ENCODE measurements at places on chromosomes 4 and X.

DNA sequence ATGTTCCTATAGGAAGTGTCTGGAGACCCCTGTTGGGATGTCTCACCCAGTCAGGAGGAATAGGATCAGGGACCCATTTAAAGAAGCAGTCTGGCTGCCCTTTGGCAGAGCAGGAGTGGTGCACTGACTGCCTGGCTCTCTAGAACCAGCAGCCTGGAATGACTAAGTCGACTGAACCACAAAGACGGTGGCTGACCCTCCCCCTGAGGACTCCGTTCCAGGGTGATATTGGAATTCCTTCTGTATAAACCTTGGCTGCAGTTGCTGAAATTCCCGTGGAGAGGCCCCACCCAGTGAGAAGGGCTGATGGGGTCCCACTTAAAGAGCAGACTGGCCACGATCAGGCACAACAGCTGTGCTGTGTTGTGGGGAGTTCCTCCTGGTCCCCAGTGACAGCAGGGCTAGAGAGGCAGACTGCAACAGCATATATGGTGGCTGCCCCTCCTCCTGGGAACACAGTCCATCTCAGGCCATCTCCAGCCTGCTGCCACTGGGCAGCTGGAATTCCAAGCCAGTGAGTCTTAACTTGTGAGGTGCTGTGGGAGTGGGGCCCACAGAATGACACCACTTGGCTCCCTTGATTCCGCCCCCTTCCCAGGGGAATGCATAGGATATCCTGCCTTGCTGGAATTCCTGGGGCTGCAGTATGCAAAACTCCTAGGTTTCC lies 41.8 kb upstream of the RLIM start:
- no peak for DNase-seq

- no peak for DNase-seq
Observed at GRCh38 chr4:120850018-120850599, 72.4 kb downstream of the PRDM5 start.

DNA sequence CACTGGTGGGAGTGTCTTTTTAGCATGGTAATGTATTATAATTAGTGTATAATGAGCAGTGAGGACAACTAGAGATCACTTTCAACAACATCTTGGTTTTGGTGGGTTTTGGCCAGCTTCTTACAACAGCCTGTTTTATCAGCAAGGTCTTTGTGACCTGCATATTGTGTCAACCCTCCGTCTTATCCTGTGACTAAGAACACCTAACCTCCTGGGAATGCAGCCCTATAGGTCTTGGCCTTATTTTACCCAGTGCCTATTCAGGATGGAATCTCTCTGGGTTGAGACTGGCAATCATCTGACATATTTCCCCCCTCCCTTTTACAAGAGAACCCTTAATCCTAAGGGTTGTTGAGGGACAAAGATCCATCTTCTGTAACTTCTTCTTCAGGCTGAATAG lies 21.9 kb upstream of the ADH4 start:
- DNase-seq = no peak

DNA sequence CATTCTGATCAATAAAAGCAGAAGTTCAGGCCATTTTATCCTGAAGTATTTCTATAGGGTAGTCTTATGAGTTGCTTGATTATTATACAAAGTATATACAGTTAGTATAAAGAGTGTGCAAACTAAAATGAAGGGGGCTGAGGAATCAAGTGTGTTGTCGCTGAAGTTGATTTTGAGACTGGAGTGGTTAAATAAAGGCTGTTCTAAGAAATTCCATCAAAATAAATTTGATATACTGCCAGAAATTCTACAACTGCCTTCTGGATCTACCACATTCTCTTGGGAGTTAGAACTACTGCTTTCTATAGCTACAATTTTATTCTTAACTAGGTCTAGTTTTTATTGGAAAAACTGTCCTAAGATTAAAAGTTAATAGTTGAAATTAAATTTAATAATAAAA lies 12.4 kb downstream of the EDNRA start:
- no peak for DNase-seq

DNA sequence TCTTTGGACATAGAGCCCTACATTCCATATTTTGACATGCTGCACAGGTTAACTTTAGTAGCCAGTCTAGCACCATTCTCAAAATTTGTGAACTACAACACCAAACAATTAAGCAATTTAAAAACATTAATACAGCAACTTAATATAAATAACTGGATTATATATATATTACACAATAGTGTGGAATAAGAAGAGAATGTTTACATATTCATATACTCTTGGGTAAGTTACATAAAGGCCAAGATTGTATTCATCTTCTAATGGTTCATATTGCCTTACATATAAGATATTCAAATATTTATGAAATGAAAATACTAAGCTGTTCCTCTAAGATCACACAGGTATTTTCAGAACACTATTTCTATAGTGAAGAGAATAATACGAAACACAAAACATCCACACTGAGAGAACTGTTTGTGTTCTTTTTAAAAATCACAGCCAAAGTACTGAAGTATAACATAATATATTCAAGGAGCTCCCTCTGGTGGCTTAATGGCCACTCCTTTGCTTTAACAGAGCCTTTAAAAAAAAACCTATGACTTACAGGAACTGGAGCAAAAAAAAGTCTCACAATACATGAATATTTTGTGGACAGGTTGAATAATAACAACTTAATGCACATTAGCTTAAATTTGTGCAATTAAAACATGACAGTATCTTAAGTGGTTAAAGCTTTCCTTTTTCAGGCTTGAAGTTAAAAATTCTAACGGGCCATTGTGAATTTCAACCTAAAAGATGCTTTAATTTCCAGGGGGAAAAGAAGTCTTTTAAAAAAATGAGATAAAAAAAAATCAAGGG lies 46.2 kb downstream of the NEK1 start:
- DNase-seq = peak; percentile 50

DNA sequence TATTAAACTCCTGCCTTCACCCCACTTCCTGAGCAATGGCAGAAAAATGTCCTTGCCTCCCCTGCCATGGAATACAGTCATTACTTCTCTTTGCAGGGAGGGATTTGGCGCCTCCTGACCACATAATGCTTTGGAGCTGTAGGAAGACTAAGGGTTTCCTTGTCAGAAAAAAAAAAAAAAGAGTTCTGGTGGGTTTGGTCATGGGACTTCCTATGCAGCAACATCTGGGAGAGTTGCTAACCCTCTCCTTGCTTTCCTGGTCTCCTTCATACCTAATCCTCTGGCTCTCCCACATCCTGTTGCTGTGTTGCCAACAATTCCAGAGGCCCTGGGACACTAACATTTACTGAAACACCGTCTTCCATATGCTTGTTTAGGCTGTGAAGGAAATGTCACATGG lies 75.1 kb upstream of the MBNL3 start:
- no peak for DNase-seq

DNA sequence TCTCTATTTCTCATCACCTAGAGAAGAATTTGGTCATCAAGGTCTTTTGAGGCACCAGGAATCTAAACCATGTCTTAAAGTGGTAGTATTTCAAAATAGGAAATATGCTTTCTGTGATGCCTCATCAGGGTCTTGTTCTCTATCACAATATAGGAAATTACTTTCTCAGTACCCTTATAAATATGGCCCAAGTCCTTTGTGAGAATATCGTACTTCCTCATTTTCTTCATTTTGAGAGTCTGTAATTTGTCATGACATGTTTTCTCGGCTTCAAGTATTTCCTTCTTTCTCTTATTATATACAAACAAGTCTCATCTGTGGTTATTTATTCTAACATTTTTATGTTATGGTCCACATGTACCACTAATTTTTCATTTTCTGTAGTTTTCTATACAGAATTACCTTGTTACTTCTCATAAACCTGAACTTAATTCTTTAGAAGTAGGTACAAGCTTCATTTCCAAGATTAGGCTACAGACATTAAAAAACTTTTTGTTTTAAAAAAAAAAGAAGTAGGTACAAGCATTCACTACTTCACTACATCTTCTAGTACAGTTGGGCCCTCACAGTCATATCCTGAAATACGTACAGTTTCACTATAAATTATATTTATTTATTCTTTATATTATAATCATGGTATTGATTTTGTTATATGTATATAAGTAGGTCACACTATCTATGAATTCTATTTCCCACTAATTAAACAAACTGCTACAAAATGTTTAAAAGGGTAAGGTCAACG lies 54.4 kb downstream of the KLHL13 start:
- DNase-seq = no peak

DNA sequence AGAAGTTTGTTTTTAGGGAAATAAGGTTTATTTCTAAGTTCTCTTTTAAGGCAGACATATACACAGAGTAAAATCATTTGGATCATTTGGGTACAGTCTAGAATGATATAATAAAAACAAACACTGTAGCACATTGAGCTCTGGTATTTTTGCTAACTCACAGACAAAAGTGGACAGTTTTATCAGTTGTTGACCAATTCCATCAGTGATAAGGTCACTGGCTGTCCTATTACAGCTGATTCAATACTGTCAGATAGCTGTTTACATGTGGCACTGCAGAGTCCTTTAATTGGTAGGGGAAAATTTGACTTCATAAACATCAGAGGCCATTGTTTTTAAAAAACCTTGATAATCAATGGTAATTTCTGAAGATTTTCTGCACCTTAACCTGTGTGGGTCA lies 3.5 kb downstream of the IBSP start:
- DNase-seq = no peak

DNA sequence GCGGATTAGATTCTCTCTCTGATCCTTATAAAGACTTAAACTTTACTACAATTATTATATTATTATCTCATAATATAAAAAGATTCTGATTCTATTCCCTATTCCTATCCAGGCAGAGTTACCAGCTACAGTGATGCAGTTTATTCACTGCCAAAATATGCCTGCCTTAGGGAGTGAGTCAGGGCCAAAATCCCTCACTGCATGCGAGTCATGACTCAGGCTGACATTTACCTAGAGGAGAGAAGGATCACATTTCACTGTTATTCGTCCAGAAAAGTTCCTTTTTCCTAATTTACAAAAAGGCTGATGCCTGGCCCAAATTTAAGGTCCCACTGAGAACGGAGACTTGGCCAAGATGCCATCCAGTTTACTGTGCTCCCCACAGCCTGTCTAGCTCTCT lies 168.5 kb upstream of the LDB2 start:
- DNase-seq = no peak

DNA sequence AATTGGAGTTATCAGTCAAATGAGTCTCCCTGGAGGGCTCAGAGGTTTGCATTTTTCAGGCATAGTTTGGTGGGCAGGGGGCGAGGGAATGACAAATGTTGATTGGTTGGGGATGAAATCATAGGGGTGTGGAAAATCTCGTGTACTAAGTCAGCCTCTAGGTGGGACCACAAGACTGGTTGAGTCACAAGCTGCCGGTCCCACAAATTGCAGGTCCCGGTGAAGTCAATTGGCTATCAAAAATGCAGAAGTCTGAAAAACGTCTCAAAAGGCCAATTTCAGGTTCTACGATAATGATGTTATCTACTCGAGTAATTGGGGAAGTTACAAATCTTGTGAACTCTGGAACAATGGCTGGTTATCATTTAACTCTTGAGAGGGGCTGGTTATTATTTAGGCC lies 98.8 kb upstream of the DHX15 start:
- no peak for DNase-seq

- no peak for DNase-seq
Observed at GRCh38 chrX:109643687-109644086, 18.7 kb upstream of the KCNE5 start.

DNA sequence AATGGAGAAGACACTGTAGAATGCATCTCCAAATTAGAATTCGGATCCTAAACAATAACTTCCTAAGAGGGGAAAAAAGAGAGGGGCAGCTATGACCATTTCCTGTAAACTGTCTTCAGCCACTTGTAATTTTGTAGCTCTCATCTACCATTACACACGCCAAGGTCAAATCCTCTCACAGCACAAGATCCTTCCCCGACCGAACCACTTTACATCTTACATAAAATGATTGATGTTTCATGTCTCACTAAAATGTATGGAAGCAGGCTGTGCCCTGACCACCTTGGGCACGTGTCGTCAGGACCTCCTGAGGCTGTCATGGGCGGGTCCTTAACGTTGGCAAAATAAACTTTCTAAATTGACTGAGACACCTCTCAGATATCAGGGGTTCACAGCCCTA lies 24.1 kb upstream of the PBDC1 start:
- no peak for DNase-seq

GRCh38 chr4:147398556-147398955 lies 82.3 kb upstream of the EDNRA start:
- no peak for DNase-seq

- DNase-seq = no peak
Observed at GRCh38 chr4:14364953-14365536, 637.2 kb upstream of the CPEB2 start.

- no peak for DNase-seq
Observed at GRCh38 chr4:103936653-103937145, 216.9 kb upstream of the TACR3 start.

GRCh38 chrX:153726286-153727122 lies 1.8 kb downstream of the ABCD1 start:
- peak; percentile 85 for DNase-seq

DNA sequence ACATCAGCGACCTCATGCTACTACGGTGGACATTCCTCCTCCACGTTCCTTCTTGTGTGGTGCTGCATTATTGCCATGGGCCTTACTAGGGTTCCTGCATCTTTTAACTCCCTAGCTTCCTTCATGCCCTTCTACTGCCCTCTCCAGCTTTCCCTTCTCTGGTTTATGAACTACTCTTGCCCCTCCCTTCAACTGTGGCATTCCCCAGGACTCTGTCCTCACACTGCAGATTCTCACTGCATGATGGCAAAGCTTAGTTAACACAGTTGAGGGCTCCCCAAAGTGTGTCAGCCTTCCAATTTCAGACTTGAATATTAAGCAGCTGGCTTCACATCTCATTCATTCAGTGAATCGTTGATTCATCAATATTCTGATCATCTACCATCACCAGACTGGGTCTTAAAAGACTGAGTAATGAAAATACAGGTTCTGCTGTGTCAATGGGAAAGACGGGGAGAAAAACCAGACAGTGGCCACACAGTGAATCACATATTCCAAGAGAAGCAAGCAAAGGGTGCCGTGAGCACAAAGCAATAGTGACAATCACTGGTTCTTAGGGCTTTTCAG lies 53.0 kb downstream of the ZFX start:
- no peak for DNase-seq

DNA sequence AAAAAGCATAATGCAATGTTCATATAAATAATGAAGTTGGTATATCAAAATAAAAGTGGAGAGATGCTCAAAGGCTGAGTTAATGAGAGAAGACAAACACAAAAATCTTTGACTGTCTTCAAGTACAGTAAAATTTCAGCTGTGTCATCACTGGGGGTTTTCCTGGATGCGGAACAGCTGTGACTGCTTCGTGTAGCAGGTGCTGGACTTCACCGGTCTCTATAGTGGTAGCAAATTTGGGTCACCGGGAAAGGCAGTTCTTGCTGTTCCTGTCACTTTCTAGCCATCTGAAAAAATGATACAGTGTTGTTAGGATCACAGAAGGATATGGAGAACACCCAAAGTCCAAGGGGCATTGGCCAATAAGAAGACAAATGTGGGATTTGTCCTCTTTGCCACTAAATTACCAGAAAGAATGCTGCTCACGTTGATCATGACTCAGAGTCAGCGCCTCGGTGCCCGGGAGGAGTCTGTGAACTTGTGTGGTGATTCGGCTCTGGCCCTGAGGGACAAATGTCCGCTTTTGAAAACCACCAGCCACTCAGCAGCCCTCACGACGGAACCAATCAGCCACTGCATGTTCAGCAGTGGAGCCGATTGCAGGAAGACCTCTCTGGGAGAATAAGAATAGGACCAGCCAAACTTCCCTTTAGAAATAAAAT lies 230.1 kb upstream of the FAT1 start:
- no peak for DNase-seq
